T-helper 2 cell (primary cell): ENCODE measurements at places on chromosomes 4 and X.

DNA sequence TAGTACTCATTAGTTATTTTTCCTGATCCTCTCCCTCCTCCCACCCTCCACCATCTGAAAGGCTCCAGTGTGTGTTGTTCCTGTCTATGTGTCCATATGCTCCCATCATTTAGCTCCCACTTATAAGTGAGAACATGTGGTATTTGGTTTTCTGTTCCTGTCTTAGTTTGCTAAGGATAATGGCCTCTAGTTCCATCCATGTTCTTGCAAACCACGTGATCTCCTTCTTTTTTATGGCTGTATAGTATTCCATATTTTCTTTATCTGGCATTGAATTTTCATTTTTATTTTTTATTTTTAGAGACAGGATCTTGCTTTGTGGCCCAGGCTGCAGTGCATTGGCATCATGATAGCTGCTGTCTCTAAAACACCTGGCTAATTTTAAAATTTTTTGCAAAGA lies 11.9 kb upstream of the UBE2K start:
- DNase-seq, result no peak

DNA sequence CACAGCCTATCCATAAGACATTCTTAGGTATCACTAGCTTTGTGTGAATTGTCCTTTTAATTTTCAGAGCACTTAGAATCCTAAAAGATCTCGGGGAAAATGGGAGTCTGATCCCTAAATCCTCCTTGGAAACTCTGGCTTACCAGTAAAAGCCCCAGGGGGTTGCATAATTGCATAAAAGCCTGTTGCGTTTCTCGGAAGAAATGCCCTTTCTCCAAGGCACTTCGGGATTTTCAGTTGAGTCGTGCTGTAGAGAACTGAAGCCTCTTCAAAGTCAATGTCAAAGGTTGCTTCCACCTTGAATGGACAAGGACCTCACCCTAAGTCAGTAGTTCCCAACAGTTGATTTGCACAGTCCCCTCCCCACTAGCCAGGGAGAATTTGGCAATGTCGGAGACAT lies 20.8 kb downstream of the FAM184B start:
- no peak for DNase-seq

- DNase-seq, result no peak
Observed at GRCh38 chr4:7947927-7948326, 8.3 kb upstream of the AFAP1 start.

DNA sequence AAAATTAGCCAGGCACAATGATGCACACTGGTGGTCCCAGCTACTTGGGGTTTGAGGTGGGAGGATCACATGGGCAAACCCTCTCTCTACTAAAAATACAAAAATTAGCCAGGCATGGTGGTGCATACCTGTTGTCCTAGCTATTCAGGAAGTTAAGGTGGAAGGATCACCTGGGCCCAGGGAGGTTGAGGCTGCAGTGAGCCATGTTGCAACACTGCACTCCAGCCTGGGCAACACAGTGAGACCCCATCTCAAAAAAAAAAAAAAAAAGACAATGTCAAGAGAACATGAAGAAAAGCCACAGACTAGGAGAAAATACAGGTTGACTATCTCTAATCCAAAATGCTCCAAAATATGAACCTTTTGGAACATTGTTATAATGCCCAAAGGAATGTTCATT lies 153.8 kb downstream of the NEK1 start:
- no peak for DNase-seq
